ENCODE measurements at places on chromosomes 3 and 15. TPM values are rescaled to one million over a fixed set of nuclear protein-coding genes. Genes with fewer than 3 reads are reported as not detected.

GRCh38 chr3:141643391-141643790 is 94.7 kb upstream of the RNF7 start:
- peak; percentile 80 for DNase-seq

GRCh38 chr15:61501815-61502389 is 272.8 kb upstream of the RORA start:
- DNase-seq, result no peak

DNA sequence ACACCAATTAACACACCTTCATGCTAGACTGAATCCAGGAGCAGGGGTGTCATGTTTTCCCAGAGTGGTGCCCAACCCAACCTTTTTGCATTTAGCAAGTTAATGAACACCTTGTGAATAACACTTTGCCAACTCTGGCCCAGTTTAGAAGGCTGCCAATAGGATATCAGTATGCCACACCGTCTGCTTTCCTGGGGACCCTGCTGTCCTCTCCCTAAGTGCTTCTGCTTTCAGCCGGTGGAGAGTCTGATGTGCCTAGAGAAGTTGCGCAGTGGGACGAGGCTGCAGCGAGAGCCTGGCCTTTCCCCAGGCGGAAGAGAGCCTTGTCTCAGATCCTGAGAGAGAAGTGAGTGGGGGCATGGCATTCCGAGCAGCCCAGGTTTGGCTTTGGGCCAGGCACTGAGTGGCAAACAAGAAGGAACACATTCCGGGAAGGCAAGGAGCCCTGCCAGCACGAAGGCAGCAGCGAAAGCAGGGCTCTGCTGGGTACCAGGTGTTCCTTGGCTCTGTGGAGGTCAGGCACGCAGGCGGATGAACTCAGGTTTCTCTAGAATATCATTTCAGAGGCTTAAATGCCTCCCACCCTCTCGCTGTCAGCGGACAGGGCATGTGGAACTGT is 36.9 kb downstream of the SENP8 start:
- peak; percentile 71 for DNase-seq

DNA sequence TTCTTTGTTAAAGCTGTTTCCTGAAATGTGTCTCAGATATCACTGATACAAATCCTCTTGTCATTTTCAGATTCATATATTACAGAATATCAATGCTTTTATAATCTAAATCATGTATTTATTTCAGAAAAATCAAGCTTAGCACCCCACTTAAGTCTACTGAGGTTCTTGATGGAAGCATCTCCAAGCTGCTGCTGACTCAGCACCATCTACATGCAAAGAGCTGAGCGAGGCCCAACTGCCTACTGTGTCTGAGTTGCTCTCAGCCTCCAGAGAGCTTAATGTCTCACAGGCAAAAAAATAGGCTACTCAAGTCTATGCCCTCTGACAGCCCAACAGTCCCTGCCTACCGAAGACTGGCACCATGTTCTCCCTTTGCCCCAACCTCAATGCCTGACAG is 29.2 kb upstream of the STIMATE start:
- no peak for DNase-seq

- DNase-seq, result no peak
Measured at GRCh38 chr3:23824699-23825444, 19.1 kb downstream of the UBE2E1 start.

GRCh38 chr3:112973325-112974177 is 1.4 kb downstream of the CD200R1 start:
- DNase-seq, result no peak

DNA sequence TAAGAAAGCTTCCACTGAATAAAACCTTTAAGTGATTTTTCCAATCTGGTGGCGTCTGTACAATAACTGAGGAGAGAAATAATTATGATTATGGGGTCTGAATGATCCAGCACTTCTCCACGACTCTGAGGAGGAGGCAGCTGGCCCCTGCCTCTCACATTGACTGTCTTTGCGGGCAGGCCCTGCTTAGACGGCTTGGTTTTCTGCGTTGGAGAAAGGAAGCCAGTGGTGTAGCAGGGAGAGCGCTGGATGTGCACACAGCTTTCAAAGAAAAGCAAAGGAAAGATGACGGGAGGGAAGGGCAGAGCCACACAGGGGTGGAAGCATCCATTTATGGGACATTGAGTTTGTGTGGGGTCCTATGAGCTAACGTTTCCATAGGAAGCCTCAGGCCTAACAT is 62.5 kb downstream of the MGLL start:
- DNase-seq, result no peak

DNA sequence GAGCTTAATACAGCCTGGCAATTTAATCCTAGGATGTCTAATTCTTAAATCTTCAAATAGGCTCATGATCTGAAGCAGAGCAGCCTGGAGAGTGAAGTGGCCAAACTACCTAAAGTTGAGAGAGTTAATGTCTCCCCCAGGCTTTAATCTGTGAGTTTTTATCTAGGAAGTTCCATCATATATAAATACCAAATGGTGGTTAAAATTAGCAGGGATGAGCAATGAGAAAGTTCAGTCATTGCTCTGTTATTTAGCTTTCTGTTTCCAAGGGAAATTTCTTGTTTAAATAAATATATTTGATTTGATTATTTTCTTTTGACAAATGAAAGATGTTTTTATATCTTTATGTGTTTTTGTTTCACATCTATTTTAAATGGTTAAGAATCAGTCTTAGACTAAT is 274.4 kb upstream of the UMPS start:
- DNase-seq, result no peak

GRCh38 chr3:196553551-196553950 is 14.8 kb downstream of the WDR53 start:
- DNase-seq, result no peak

- no peak for DNase-seq
Measured at GRCh38 chr15:97791824-97792792, 168.4 kb upstream of the ARRDC4 start.

DNA sequence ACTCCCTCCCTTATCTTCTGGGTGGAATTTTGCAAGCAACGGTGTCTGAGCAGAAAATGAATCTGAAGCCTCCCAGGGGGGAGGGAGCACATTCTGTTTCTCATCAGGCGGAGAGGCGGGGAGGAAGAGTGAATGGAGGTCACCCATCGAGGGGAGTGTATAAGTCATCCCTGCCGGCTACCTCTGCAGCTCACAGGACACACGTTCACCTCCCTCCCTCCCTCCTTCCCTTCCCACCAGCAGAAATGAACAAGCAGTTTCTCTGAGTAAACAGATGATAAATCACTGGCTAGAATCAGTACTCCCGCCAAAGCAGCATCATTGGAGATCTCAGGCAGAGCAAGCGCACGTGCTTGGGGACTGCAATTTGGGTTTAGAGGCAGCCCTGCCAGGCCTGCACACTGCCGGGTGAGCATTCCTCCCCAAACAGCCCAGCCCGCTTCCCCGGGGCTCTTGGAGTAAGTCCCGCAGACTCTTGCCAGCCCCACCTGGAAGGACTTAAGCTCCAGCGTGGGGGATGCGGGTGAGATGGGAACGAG is 38.3 kb downstream of the CPN2 start:
- peak; percentile 87 for DNase-seq

GRCh38 chr15:91885714-91886270 is 32.3 kb downstream of the SLCO3A1 start:
- no peak for DNase-seq

GRCh38 chr3:43378066-43378935 is 92.0 kb downstream of the SNRK start:
- peak; percentile 34 for DNase-seq

GRCh38 chr3:106965307-106965706 is 411.9 kb upstream of the CCDC54 start:
- DNase-seq, result peak; percentile 9

GRCh38 chr3:10549617-10550230 is 44.3 kb upstream of the ATP2B2 start:
- no peak for DNase-seq

- no peak for DNase-seq
Measured at GRCh38 chr3:168828943-168829342, 733.2 kb upstream of the GOLIM4 start.

DNA sequence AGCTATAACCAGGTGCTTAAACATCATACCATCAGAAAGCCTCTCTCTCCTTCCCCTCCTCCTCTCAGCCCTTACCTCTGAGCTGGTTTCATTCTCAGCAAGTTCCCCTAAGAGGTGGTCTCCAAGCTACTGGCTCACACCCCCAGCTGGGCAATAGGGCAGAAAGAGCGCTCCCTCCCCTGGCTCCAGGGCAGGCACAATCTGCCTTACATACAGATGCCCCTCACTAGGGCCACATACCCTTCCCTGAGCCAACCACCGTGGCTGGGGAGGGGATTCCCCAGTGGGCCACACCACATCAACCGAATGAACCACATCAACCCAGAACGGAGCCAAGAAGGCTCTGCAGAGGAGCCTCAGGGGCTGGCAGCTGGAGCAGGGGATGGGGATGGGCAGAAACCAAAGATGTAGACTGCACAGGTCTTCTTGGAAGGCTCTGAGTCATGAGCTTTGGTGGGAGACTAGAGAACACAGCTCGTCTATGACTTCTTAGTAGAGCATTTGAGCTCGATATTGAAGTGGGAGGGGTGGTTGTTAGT is 4.6 kb upstream of the FBLN2 start:
- DNase-seq, result peak; percentile 93

- DNase-seq, result peak; percentile 97
Measured at GRCh38 chr3:188270423-188270972, 116.5 kb downstream of the LPP start.

Gene IGSF11
- not detected for total RNA-seq

Gene PATL2
- total RNA-seq, result 2.6 TPM

Gene VIPR1
- 0.15 TPM for total RNA-seq

Gene MESP2
- 0.62 TPM for total RNA-seq

Gene FAM3D
- total RNA-seq, result not detected

Gene XCR1
- total RNA-seq, result not detected

Gene RFX7
- total RNA-seq, result 5.0 TPM

Gene ALDH1L1
- total RNA-seq, result 1.2 TPM

Gene SLC24A5
- total RNA-seq, result not detected

Gene NUP210
- total RNA-seq, result 3.5 TPM

Gene IGF2BP2
- 59.1 TPM for total RNA-seq

Gene ITGA11
- total RNA-seq, result 31.2 TPM

Data from M059J (cell line).